ENCODE measurements at places on chromosomes 16 and 17.
A peak's percentile ranks its signal among the peaks of the same experiment; 100 is the strongest.

GRCh38 chr16:27802664-27803439 lies 252.9 kb downstream of the KATNIP start:
- no peak for DNase-seq

DNA sequence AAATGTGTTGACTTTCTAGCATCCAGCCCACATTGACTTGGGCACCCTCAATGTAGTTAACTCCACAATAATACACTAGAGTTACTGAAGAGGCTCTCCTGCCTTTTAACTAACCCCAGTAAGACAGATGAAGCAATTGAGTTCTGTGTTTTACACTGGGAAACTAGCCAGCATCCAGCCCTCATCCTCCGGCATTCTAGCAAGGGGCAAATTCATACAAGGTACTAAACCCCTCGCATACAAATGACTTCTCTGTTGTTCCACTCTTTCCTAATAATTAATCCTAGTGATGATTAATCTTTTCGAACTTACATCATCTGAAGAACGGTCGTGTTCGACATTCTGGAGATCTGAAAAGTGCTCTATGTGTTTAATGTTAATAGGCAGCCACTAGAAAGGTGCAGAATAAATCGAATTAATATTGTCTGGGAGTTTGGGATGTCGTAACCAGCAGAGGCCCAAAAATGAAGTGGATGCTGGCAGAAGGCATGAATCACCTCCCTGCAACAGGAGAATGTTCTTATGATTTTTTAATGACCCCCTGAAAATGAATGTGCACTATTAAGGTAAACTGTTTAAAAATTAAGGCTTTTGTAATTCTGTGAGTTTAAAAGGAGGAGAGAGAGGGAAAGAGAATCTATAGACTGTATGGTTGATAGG lies 249.4 kb downstream of the SNX29 start:
- no peak for DNase-seq

DNA sequence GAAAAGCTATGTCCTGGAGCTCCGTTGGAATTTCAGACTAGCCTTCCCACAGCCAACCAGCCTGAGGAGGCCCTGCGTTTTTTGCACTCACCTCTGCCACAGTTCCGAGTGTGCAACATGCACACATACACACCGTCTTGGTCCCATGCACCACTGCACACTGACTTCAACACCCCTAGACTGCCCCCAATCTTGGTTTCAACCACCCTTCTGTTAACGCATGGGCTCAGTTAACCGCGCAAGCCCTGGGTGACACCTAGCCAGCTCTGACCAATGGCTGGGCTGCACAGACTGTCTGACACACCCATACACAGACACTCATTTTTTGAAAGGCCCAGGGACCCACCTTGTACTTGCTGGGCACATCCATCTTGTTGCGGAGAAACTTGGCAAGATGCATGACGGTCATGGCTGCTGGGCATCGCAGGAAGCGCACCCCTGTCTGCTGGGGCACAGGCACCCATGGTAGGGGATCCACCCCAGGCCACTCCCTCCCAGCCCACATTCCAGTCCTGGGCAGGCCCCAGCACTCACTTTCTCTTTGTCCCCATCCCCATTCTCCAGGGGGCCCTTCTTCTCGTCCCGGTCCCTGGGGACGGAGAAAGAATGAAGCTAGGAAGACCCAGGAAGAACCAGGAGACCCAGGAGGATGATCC lies 8.0 kb downstream of the CISD3 start:
- no peak for DNase-seq

- no peak for DNase-seq
Observed at GRCh38 chr17:49635121-49635520, 42.8 kb downstream of the SPOP start.

DNA sequence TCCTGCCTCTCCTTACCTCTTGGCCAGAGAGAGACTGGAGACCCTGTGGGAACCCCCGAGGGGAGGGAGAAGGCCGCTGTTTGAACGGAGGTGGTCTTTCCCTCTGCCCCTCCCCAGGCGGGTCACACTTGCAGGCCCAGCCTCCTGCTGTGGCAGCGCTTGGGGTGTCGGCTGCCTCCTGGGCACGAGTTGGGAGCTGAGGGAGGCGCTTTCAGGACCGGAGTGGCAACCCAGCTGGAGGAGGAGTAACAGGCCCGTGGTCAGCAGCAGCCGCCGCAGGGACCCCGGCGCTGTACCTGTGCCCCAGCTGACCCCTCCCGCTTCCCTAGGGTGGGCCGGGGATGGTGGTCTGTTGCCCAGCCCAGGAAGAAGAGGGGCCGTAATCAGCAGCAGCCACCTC lies 278.3 kb downstream of the SEC14L1 start:
- no peak for DNase-seq

GRCh38 chr16:65510850-65511249 lies 389.0 kb upstream of the CDH11 start:
- DNase-seq = no peak

- DNase-seq = no peak
Observed at GRCh38 chr17:29565643-29566472, 979 bp downstream of the ABHD15 start.

DNA sequence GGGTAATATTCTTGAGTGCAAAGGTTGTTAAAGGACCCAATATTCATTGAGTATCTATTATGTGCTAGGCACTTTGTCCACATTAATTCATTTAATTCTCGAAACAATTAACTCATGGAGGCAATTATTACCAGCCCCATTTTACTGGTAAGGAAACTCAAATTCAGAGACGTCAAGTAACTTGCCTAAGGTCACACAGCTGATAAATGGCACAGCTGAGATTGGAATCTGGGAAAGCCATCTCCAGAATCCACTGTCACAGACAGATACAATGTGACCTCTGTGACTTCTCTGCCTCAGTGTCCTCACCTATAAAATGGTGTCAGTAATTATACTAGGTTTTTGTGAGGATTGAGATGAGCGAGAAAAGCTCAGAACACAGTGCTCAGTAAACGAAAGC lies 320.8 kb upstream of the ZFHX3 start:
- DNase-seq = no peak

DNA sequence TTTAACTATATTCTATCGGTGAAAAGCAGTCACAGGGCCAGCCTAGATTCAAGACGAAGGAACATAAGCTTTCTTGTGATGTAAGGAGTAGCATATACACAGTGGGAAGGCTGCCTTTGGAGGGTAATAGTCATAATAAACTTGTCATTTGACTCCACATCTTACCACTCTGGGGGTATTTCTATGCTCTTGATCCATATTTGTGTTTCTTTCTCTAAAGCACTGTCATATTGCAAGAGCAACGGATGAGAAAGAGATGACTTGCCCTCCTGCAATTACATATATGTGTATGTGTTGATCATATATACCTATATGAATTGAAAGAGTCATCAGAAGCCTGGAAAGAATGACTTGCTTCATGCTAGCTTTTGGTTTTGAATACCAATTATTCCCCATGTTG lies 225.4 kb upstream of the HS3ST3A1 start:
- DNase-seq = no peak

GRCh38 chr17:76365256-76365903 lies 11.7 kb upstream of the PRPSAP1 start:
- DNase-seq = no peak

- DNase-seq = peak; percentile 52
Observed at GRCh38 chr17:9924735-9925191, 19.7 kb upstream of the RCVRN start.

- DNase-seq = no peak
Observed at GRCh38 chr17:16491131-16491702, 776 bp downstream of the LRRC75A start.

DNA sequence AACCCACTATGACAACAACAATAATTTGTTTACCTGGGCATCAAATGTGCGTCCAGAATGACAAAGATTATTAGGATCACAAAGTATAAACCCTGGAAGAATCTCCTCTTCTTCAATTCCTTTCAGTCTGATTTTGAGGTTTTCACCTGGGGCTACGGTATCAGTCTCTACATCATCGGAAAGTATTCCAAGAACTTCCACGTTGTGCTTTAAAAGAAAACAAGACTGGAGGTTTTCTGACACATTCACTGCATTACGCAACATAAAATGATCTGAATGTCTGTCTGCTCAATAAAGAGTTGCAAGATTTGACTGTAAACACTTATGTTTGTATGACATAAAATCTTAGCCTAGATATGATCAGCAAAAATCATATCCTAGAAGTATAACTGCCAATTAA lies 26.0 kb upstream of the RSL1D1 start:
- DNase-seq = no peak

- no peak for DNase-seq
Observed at GRCh38 chr16:57273359-57273758, 11.1 kb downstream of the PLLP start.

- no peak for DNase-seq
Observed at GRCh38 chr16:68782198-68783174, 45.4 kb downstream of the CDH1 start.

- no peak for DNase-seq
Observed at GRCh38 chr17:47957591-47958490, at the start of gene PRR15L. TSS of gene PRR15L (minus strand) at chr17:47957883. CDS start at chr17:47953234, 4,649 bp downstream.

DNA sequence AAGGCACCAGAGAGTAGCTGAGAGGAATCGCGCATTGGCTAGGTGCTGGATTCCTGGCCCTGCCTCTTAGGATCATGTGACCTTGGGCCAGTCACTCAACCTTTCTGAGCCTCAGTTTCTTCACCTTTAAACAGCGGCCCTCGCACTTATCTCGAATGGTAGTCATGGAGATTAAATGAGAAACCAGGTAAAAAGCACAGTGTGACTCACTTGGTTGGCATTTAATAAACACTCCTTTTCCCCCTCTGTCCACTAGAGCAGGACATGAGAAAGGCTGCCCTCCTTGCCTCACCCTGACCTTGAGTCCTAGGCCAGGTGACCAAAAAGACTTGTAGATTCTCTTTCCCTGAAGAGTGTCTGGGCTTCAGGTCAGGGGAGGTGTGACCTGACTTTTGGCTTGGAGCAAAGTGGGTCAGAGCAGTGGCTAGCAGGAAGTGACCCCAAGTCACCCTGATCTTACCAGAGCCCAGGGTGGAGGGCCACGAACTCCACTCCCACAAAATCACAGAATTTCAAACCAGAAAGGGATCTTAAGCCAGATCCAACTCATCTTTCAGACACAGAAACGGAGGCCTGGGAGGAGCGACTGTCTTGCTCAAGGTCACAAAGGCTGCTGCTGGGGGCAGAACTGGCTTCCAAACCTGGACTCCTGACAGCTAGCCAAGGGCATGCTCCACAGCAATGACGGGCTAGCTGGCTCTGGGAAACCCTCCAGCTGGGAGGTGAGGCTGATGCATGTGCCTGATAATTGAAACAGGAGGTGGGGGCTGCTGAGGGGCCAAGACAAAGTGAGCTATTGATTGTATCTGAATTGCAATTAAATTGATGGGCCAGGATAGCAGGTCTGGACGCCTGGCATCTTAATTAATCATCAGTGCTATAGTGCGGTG lies 65.2 kb downstream of the PIPOX start:
- no peak for DNase-seq

DNA sequence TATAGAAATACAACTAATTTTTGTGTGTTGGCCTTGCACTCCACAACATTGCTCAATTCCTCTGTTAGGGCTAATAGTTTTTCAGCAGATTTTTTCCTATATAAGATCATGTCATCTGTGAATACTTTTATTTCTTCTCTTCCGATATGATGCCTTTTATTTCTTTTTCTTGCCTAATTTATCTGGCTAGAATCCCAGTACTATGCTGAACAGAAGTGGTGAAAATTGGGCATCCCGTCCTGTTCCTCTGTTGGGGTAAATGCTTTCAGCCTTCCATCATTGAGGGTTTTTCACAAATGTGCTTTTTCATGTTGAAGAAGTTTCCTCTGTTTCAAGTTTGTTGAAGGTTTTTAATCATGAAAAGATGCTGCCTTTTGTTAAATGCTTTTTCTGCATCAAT lies 22.7 kb upstream of the TNFRSF13B start:
- no peak for DNase-seq

- DNase-seq = no peak
Observed at GRCh38 chr17:7179317-7180254, at the start of gene ASGR1. TSS of gene ASGR1 (minus strand) at chr17:7179370. CDS start at chr17:7178563, 807 bp downstream.

DNA sequence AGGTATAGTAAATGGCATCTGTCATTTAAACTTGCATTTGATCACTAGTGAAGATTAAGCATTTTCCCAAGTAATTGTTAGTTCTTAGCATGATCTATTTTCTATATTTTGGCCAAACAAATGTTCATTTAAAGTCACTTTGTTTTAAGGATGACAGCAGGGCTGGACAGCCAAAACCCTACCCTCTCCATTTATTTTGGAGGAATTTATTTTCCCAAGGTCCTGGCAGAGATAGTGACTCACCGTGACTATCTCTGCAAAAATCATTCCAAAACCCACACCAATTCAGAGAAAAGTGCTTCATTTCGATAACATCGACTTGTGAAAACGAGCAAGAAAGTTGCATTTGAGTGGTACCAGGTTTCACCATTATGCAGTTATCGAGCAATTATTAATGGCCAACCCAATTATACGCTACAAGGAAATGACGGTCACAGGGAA lies 665 bp upstream of the AKAP1 start:
- no peak for DNase-seq

DNA sequence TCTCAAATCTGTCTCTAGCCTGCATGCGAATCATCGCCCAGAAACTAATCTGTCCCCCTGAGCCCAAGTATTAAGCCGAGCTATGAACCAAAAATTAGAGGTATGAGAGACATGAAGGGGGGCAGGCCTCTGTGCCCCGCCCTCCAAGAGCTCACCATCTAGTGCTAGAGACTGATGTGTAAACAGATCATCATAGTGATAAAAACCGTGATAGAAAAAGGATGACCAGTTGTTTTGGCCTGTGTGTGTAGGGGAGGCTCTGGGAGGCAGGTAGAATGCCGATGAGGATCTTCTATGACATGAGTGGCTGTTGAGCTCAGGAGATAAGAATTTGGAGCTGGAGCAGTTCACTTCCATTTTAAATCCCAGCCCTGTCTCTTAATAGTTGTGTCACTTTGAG lies 89.1 kb upstream of the TBX2 start:
- no peak for DNase-seq

- DNase-seq = no peak
Observed at GRCh38 chr17:10062691-10063385, 135.6 kb downstream of the GAS7 start.

DNA sequence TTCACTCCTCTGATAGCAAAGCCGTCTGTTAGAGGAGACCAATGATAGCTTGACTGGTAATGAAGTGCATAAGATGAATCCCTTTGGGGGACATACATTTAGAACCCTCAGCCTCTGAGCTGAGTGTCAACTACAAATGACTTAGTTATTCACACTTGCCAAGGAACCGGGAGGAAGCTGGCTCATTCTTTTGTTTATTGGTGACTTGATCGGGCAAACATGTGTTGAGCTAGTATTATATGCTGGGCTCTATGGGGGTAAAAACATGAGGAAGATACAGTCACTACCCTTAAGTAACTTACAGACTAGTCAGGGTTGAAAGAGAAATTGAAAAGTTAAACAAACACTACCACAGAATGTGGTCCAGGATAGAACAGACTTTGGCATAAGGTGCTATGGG lies 3.0 kb downstream of the CCL16 start:
- DNase-seq = no peak

- no peak for DNase-seq
Observed at GRCh38 chr16:9948933-9949332, 233.3 kb downstream of the GRIN2A start.

GRCh38 chr17:74555427-74555940 lies 9.6 kb upstream of the CD300C start:
- DNase-seq = no peak
